ENCODE measurements at places on chromosomes 2 and 18.

GRCh38 chr2:68918497-68918896 is 34.2 kb downstream of the GKN2 start:
- no peak for DNase-seq

DNA sequence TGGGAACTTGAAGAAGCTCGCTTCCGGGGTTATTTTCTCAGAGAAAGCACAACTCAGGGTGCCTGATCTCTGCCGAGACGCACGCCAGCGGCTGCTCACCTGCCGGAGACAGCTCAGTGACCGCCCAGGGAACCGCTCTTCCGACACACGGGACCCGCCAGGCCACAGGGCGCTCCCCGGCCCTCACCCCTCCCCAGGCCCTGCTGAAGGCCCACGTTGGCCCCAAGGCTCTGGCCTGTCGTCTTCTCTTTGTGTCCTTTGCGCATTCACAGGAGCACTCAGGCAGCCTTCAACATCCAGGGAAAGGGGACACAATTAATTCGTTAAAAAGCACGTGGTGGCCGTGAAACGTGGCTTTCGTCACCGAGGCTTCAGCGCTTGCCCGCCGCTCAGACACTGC is 276.3 kb upstream of the SALL3 start:
- DNase-seq: no peak

DNA sequence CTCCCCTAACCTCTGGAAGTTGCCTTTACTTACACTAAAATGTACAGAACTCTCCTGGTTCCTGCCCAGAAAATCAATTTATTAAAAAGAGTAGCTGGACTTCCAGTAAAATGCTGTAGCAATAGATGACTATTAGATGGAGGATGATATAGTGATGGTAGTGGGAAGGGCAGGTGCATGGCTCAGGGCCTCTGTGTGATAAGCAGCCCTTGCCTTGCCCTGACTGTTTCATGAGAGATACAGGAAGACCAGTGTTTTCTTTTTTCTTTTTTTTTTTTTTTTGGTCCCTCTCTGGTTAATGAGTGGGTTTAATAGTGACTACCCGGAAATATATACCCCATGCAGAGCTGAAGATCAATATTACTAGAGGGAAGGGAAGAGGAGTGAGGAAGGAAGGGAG is 48.7 kb upstream of the NEDD4L start:
- DNase-seq: no peak

- DNase-seq: no peak
Observed at GRCh38 chr2:105712981-105713596, 31.6 kb upstream of the NCK2 start.

GRCh38 chr2:210092791-210093190 is 78.4 kb downstream of the KANSL1L start:
- no peak for DNase-seq

GRCh38 chr2:107775211-107775610 is 51.5 kb upstream of the RGPD4 start:
- DNase-seq: no peak

- no peak for DNase-seq
Observed at GRCh38 chr2:128605421-128605820, 286.8 kb upstream of the HS6ST1 start.

- no peak for DNase-seq
Observed at GRCh38 chr2:28692411-28692810, 59.2 kb upstream of the PPP1CB start.

- no peak for DNase-seq
Observed at GRCh38 chr2:39486071-39486470, 49.0 kb upstream of the MAP4K3 start.

GRCh38 chr2:86271248-86271647 is 66.2 kb downstream of the REEP1 start:
- DNase-seq: no peak

DNA sequence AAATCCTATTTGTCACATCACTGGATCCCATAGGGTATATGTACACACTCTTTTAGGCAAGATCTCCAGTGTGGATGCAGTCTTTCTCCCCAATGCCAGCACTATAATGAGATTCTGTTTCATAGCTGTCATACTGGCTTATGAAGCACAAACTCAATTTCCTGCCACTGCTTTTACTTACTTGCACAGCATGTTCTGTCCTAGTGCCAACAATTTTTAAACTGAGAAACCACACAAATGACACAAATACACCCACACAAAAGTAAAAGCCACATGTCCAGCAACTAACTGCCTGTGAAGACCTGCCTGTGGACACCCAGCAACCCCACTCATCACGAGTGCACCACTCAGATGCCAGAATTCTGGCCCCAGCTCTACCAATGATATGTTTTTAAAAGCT is 29.6 kb upstream of the RNU4ATAC start:
- no peak for DNase-seq

DNA sequence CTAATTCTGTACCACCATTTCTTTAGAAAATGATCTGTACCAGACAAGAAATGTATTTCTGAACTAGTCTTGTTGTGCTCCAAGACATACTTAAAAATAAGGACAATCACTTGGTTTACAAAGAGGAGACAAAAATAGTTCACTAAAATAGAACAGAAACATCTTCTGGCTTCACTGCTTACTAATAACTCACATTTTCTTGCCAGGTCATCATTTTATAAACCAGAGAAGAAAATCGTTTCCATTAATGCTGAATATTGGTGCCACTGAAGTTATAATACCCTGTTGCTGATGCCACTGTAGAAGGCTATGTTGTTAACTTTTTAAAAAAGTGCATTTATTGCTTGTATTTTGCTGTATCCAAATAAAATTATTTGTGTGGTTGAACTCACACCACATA is 94.8 kb upstream of the ZNF236 start:
- no peak for DNase-seq

DNA sequence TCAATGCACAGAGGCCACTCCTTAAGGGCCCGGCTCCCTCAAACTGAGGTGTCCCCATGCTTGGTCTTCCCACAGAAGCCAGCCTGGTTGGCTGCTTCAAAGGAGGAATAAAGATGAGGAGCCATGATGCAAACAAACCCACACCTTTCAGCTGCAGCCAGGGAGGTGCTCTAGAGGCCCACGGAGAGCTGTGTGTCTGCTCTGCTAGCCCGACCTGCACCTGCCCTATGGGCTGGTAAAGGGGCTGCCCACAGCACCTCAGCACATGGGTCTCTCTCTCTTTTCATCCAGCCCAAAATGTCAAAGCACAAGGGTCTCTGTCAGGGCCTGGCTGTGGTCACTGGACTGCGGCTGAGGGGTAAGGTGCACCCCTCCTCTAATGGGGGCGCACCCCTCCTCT is 132.1 kb downstream of the MSH2 start:
- no peak for DNase-seq

- no peak for DNase-seq
Observed at GRCh38 chr2:166127217-166128155, at the start of gene SCN1A. Gene SCN1A (minus strand): TSS chr2:166128020. CDS start chr2:166073621, 54,399 bp downstream.

GRCh38 chr18:26963292-26963691 is 97.8 kb upstream of the AQP4 start:
- no peak for DNase-seq

DNA sequence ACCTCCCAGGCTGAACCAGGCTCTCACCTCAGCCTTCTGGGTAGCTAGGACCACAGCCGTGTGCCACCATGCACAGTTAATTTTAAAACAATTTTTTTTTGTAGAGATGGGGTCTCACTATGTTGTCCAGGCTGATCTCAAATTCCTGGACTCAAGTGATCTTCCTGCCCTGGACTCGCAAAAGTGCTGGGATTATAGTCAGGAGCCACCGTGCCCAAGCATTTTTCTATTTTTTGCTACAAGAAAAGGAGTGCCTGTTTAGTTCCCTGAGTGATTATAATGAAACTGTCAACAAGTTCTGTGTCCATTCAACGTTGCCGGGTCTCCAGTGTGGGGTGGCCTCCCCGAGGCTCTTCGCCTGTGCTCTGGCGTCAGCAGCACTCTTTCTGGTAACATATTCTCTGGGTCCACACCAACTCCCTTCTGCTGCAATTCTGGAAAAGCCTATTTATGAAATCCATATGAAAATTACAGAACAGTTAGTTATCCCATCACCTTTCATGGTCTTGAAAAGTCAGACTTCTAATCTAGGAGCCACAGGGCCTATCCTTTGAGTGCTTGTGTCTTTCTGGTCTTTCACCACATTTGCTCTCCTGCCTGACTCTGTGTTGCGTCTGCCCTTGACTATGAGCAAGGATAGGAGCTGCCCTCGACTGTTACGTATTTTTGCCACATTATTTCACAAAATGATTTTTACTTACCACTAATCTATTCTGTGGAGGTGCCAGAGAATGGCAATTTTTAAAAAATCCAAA is 172.7 kb downstream of the SOCS6 start:
- DNase-seq: no peak

DNA sequence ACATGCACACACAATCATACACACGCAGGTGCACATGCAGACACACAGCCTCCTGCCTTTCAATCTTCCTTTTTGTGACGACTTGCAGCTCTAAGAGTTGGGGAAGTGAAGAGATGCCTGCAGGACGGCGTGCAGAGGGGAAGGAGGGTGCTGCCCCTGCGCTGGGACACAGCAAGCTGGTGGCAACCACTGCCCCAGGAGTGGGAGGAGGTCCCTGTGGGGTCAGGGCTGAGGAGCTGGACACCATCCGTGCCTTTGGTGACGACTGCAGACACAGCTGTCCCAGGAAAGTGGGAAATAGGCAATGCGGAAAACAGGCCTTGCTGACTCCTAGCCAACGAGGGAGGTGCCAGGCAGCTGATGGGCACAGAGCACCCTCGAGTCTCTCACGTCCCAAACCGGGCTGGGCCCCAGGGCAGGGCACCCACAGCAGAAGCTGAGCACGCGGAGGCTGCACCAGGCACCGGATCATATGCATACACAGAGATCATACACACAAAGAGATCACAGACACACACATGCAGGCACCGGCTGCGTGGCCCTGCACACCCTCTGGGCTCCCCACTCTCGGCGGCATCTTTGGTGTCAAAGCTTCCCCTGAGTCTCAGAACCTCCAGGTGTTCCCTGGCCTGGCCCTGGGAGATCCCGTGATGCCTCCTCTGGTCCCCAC is 146.1 kb downstream of the PXDN start:
- DNase-seq: no peak

DNA sequence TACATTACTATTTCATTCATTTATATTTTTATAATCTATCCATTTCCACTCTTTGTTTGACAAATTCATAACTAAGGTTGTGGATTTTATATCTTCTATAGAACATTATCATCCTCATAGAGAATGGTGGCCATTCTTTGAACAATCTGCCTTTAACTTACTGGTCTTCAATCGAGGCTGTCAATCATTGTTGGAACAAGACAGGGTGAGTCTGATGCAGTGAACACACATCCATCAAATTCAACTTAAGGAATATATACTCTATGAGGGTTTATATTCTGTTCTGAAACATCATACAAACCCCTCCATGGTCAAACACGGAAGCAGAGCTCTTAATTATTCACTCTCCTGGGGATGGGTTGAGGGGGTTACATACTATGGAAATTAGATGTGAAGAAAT is 28.3 kb upstream of the KLF7 start:
- no peak for DNase-seq

GRCh38 chr2:108395155-108395554 is 17.4 kb downstream of the SULT1C4 start:
- no peak for DNase-seq

DNA sequence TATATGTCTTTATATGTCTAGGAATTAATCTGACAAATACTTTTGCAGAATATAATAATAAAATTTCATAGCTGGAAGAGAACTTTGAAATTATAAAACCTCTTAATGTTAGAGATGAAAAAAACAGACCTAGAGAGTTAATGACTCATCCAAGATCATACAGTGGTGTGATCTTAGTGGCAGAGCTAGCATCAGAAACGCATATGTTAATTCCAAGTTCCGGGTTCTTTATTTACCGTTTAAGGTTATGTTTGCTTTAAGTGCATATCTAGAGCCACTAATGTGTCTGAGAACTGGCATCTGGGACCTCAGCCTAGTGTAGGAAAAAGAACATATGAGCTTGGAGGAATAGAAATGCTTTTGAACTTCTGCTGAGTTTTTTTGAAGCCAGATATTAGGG is 24.3 kb downstream of the CERS6 start:
- no peak for DNase-seq

DNA sequence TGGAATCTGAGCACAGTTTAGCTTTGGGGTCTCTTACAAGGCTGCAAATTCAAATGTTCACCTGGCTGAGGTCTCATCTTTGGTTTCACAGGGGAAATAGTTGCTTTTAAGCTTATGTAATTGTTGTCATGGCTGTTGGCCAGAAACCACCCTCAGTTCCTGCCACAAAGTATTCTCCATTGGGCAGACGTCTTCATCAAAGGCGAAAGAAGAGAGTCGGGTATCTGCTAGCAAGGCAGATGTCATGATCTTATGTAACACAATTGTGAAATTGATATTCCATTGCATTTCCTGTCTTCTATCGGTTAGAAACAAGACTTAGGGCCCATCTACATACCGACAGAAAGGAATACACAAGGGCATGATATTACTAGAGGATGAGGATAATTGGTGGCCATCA is 816.2 kb downstream of the MBD2 start:
- DNase-seq: no peak

- no peak for DNase-seq
Observed at GRCh38 chr2:73292906-73293533, 328 bp downstream of the EGR4 start.

- no peak for DNase-seq
Observed at GRCh38 chr18:7856733-7857132, 289.6 kb downstream of the PTPRM start.

DNA sequence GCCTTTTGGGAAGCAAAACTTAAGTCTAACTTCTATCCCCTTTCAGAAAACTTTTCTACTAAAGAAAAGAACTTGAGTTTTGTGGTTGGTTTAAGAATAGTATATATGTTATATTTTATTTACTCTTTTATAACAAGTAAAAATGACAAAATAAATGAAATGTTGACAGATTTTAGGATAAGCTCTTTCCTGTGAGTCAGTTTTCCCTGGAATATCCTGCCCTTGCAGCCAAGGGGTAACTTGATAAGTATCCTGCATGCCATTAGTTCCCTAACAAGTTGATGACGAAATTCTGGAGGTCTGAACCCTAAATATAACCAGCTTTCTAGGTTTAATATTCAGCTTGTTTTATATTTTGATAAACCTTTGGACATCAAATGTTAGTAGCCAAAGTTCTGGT is 7.3 kb upstream of the HTR2B start:
- no peak for DNase-seq

DNA sequence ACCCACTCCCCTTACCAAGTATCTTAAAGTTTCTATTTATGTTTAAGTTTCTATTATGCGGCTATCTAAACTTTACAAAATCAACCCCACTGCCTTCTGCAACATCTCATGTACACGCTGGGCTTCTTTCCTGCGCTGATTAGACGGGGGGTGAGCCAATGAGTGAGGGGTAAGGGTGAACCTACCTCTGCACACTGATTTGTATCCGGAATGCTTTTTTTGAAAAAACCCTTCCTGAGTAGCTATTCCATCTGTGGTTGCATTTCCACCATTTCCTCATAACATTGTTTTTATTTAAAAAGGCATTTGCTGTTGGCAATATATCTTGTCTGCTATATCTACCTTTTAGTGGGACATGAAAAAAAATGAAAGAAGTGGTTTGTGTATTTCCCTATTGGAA is 6.3 kb downstream of the ALPG start:
- no peak for DNase-seq
